ENCODE measurements at places on chromosomes 5 and 9.

DNA sequence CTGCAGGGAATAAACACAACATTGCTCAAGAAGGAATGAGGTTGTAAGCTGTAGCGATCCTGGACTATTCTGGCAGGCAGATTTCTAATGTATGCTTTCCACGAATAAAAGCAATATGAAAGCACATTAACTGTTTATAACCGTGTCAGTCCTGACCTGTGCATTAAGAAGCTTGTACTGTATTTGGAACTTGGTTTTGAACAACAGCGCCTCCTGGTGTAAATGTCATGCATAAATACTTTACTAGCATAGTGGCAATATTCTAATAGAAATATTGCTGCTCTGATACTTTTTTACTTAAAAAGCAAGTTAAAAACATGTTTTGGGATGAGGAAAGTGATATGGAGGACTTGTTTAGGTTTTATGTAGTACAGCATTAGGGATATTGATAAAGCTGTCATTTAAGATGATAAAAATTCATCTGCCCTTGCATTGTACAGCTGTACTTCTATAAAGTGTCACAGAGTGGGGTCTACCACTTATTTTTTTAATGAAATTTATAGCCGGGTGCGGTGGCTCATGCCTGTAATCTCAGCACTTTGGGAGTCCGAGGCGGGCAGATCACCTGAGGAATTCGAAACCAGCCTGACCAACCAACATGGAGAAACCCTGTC, 70.7 kb upstream of the GNE start:
- H3K4me1 ChIP-seq: no peaks in the 10 kb centered on the region
- no peak overlapping the region for H3K27ac ChIP-seq
- no peaks in the 10 kb centered on the region for H3K36me3 ChIP-seq
- no peak overlapping the region for H3K4me3 ChIP-seq
- no peak for DNase-seq

- H3K36me3 ChIP-seq: no peaks in the 10 kb centered on the region
- no peak overlapping the region for H3K27ac ChIP-seq
- peak overlapping the region; percentile 63 for H3K4me3 ChIP-seq
- H3K27me3 ChIP-seq: peaks cover 39% of the 10 kb centered on the region
- DNase-seq: no peak
These were observed 1.6 kb downstream of the NACC2 start for GRCh38 chr9:136093346-136093986.

DNA sequence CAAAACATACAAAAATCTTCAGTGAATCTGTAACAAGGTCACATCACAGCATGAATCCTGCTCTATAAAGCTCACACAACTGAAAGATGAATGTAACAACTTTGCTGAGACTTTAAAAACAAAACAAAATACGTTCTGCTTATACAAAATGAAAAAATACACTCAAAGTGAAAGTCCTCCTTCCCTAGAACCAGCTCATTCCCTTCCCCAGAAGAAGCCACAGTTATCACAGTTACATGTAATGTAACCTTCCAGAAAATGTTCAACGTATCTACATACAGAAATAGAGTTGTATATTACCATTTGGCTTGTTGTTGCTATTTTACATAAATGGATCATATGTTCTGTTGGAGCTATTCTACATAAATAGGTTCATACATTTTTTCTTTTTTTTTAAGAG, 2.6 kb downstream of the AUH start:
- no peaks in the 10 kb centered on the region for H3K27me3 ChIP-seq
- peaks cover 38% of the 10 kb centered on the region for H3K4me1 ChIP-seq
- H3K36me3 ChIP-seq: peaks cover 29% of the 10 kb centered on the region
- peak overlapping the region; percentile 24 for H3K4me3 ChIP-seq
- no peak overlapping the region for H3K27ac ChIP-seq

DNA sequence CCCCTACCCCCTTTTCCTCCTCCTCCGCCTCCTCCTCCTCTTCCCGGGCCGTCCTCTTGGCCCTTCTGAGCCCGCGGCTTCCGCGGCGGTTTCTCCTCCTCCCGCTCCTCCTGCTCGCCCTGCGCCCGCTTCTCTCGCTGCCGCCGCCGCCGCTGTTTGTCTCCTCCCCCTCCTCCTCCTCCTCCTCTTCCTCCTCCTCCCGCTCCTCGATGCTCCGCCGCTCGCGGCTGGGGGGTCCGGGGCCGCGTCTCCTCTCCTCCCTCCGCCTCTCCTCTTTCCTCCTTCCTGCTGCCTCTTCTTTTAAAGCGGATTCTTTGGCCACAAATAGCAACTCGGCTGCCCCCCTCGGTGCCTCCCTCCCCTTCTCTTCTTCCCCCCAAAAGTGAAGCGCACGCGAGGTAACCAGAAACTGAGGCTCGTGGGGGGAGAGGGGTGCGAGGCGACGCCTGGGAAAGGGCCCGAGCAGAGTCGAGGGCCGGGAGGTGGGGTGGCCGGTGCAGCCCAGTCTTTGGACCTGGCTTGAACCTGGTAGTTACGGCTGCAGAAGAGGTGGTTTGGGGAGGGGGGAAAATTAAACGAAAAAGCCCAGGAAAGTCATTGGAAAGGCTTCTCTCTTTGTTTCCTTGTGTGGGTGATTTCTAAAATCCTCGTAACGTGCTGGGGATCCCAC, 1058.5 kb upstream of the DMAC1 start:
- H3K4me3 ChIP-seq: peak overlapping the region; percentile 90
- H3K27me3 ChIP-seq: peaks cover 15% of the 10 kb centered on the region

GRCh38 chr5:154654486-154655371, 100.4 kb upstream of the LARP1 start:
- H3K4me1 ChIP-seq: peaks cover 14% of the 10 kb centered on the region
- no peak overlapping the region for H3K4me3 ChIP-seq
- H3K27me3 ChIP-seq: no peaks in the 10 kb centered on the region
- no peaks in the 10 kb centered on the region for H3K36me3 ChIP-seq
- peak overlapping the region; percentile 78 for H3K27ac ChIP-seq
- no peak for DNase-seq

Measured in WTC11 (cell line).